ENCODE measurements at places on chromosomes 7 and 10.

- no peak for DNase-seq
Measured at GRCh38 chr7:66903360-66904062, 17.5 kb upstream of the TMEM248 start.

GRCh38 chr7:114944745-114945625 lies 23.1 kb downstream of the MDFIC start:
- no peak for DNase-seq

GRCh38 chr7:138662076-138662990 lies 38.8 kb downstream of the SVOPL start:
- no peak for DNase-seq

- no peak for DNase-seq
Measured at GRCh38 chr10:110081911-110082310, 74.1 kb downstream of the ADD3 start.

- DNase-seq, result no peak
Measured at GRCh38 chr7:11450281-11450680, 381.7 kb downstream of the THSD7A start.

DNA sequence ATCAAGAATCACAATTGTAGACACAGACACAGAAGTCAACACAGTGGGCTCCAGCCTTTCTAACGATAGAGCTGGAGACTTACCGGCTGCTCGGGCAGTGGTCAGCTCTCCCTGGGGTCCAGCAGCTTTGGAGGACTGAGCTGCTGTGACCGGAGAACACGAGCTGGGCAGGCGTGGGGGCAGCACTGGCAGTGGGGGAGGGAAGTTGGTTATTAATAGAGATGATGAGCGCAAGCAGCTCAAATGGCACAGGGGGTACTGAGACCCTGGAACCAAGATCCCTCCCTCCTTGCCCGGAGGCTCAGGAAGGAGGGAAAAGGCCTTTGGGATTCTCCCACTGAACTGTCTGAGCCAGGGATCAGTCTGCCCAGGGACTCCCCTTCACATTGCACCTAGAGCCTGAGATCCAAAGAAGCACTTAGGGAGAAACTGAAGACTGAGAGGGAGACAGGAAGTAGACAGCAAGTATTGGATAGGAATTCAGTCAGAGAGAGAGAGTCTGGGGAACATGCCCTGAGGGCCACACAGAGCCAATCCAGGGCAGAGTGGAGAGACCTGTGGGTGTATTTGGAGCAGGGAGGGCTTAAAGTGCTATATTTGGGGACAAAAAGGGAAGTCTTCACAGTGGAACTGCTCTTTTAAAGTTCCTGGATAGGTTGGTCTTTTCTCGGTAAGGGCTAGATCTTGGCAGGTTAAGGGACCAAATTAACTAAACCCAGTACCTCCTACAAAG lies at the start of gene MYOZ1:
Gene MYOZ1 (minus strand): TSS at position 147 of the 733 bp plus-strand sequence. CDS start 1,457 bp downstream, outside the sequence.
- no peak for DNase-seq

- no peak for DNase-seq
Measured at GRCh38 chr10:96995851-96996250, 163.8 kb downstream of the LCOR start.

DNA sequence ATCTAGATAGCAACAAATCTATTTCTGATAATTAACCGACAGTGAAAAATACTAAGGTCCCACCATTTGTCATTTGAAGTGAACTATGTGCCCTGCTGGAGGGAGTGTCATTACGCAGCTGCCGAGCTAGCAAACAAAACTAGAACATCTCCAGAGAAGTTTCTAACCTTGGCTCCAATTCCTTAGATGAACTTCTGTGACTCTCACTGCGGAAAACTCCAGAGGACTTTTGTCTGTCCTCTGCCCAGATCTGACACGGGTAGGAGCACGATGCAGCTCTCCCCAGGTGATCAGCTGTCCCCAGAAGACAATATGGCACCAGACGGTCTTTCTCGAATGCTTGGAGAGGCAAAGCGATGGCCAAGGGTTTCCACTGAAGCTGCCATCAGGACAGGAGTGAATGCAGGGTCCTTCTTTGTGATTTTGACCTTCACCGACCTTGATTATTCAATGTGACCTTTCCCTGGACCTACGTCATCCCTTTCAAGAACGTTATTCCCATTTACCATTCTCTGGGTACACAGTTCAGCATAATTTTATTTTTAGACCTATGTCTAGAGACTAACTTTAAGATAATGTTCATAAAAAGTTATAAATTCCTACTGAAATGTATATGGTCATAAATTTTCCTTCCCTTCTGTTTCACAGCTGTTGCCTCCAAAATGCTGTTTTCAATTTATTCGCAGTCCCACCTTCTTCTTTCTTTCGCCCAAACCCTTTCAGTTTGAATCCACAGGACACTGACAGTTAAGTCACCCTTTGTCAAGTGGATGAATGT lies 116.7 kb upstream of the C7orf33 start:
- no peak for DNase-seq

DNA sequence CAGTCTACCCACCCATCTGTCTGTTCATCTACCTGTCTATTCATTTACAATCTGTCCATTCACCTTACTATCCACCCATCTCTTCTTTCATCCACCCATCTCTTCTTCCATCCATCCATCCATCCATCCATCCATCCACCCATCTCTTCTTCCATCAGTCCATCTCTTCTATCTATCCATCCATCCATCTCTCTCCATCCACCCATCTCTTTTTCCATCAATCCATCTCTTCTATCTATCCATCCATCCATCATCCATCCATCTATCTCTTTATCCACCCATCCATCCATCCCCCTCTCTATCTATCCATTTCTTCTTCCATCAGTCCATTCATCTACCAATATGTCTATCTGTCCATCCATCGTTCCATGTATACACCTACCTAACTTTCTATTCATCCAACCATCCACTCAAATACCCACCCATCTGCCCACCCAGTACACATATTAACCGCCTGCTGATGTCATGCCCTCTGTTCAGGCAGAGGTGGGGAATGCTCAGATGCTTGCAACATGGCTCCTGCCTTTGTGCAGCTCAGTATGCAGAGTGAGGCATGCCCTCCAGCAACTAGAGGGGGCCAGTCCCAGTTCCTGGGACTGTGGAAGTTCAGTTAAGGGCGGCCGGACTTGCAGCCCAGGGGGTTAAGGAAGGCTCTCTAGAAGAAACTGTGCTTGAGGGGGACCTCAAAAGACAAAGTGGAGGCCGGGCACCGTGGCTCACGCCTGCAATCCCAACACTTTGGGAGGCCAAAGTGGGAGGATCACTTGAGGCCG lies 11.3 kb upstream of the MLXIPL start:
- DNase-seq, result no peak

DNA sequence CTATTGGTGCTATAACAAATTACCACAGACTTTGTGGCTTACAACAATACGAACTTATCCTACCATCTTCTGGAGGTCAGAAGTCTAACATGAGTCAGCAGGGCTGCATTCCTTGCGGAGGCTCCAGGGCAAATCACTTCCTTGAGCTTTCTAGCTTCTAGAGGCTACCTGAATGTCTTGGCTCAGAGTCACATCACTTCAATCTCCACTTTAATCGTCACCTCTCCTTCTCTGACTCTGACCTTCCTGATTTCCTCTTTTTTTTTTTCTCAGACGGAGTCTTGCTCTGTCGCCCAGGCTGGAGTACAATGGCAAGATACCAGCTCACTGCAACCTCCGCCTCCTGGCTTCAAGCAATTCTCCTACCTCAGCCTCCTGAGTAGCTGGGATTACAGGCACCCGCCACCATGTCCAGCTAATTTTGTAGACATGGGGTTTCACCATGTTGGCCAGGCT lies 44.6 kb upstream of the ANAPC16 start:
- no peak for DNase-seq

DNA sequence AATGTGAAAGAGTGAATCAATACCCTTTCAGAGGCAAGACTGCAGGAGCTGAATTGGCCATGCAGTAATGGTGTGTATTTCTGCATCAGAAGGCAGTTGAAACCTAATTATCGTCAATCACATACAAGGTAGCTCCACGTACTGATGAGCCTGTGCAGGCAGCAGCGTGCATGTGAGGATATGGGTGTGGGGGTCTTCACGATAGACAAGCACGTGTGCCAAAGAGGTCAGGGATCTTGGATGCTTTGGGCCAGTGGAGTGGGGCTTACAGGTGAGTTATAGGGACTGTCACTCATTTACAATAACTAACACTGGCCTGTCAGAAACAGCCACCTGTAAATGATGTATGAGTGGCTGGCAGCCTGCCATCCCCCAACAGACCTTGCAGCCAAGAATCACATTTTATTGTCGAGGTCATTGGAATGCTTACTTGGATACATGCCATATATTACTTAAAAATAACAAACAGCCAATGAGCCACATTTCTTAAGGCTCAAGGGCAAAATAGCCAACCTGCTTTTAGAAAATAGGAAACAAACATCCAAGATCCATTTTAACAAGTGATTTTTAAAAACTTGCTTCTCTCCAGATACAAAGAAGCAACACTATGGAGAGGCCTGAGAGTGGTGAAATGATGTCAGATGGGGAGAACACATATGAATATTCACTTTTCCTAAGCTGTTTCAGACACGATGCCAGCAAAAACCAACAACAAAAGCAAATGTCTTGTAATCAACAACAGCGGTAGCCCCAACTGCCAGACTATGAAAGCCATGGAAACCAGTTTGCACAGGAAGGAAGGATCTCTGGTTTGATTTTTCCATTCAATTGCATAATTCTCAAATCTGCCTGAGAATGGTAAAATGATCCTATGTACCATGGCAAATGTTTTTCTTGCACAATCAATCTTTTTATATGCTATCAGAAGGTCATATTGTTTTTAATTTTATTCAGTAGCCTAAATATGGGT lies 210.7 kb downstream of the SKAP2 start:
- DNase-seq, result no peak

GRCh38 chr10:69669409-69669808 lies 39.4 kb downstream of the FAM241B start:
- no peak for DNase-seq

- DNase-seq, result no peak
Measured at GRCh38 chr7:147605323-147605722, 985.2 kb upstream of the C7orf33 start.

- DNase-seq, result no peak
Measured at GRCh38 chr10:20494474-20494873, 402.6 kb downstream of the NEBL start.

DNA sequence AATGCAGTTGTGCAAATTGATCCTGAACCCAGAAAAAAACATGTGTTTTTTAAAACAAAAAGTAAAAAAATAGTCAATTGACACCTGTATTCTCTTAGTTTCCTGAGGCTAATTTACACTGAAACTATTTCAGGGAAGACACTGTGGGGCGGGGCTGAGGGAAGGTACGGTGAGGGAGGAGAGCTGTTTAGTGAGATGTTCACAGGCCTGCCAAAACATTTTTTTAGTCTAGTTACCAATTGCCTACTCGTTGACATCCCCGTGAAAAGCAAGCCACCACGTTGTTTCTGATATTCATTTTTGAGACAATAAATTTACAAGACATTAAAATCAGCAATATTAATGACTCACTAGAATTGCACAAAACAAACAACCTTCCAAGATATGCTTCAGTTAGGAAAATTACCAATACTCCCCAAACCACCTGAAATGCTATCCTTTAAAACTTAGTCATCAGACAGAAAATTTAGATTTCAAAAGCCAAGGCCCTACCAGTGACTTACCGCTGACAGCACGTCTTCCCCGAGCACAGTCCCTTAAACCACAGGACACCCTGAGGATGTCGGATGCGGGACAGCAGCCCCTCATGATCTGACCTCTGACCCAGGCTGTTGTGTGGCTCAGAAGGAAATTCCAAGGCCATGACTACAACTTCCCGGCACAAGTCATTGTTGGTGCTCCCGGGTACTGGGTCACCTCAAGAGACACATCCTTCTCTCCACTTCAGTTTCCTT lies 279.2 kb downstream of the PRPF18 start:
- no peak for DNase-seq

- DNase-seq, result no peak
Measured at GRCh38 chr10:125057158-125058001, 103.0 kb downstream of the CTBP2 start.

DNA sequence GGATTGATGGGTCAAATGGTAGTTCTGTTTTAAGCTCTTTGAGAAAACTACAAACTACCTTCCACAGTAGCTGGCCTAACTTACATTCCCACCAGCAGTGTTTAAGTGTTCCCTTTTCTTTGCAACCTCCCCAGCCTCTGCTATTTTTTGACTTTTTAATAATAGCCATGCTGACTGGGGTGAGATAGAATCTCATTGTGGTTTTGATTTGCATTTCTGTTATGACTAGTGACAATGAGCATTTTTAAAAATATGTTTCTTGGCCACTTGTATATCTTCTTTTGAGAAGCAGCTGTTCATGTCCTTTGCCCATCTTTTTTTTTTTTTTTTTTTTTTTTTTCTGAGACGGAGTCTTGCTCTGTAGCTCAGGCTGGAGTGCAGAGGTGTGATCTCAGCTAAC lies 155.2 kb upstream of the BMPER start:
- no peak for DNase-seq

GRCh38 chr10:33660329-33660728 lies 325.9 kb upstream of the NRP1 start:
- no peak for DNase-seq

DNA sequence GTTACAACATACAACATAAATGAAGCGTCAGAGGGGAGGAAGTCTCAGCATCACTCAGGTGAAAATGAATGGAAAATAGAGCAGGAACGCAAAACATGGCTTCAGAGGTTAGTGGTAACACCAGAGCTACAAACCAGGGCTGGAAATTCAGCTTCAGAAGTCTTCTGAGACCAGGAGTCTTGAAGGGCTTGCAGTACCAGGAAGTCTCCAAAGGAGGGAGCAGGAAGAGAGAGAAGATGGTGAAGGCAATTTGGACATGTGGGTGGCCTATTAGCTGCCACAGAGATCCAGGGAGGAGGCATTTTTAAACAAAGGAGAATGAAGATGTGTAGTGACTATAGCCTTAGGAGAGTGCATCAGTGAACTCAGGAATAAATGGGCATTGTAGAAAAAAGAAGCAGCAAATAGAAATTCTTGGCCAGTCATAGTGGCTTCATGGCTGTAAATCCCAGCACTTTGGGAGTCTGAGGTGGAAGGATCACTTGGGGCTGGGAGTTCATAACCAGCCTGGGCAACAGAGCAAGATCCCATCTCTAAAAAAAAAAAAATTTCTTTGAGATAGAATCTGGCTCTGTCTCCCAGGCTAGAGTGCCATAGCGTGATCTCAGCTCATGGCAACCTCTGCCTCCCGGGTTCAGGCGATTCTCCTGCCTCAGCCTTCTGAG lies 9.3 kb upstream of the TET1 start:
- no peak for DNase-seq

DNA sequence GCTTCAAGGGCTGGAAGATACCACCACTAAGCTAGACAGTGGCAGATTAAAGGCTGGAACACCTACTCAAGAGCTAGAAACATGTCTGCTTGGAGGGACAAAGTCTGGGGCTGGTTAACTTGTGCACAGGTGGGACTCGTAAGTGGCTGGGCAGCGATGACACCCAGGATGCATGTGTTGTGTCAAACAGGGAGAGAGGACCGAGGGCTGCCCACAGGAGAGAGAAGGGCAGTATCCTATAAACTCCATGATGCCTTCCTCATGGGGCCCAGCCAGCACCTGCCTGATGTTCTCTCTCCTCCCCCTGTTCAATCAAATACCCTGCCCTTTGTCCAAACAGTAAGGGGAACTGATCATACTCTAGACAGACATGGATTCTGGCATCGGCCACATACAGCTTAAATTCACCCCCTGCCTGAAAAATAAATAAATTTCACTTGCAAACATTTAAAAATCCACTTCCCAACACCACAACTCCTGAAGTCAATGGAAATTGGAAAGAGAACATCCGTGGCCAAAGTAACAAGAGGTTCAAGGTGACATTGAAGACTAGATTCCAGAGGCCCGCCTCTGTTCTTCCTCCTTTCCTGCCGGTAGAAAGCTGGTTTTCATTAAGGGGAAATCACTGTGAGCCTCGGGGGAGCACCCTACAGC lies 50.6 kb downstream of the CHST15 start:
- DNase-seq, result no peak
